ENCODE measurements at places on chromosomes 4 and X.
A peak's percentile ranks its signal among the peaks of the same experiment; 100 is the strongest.

- DNase-seq = no peak
Observed at GRCh38 chrX:133669214-133669613, 253.9 kb upstream of the GPC4 start.

GRCh38 chr4:20428436-20429160, 176.9 kb downstream of the SLIT2 start:
- no peak for DNase-seq

GRCh38 chr4:124631760-124632159, 80.8 kb downstream of the ANKRD50 start:
- DNase-seq = no peak

- no peak for DNase-seq
Observed at GRCh38 chr4:10893395-10893794, 208.8 kb upstream of the CLNK start.

- no peak for DNase-seq
Observed at GRCh38 chrX:41862562-41863184, 60.7 kb downstream of the CASK start.

DNA sequence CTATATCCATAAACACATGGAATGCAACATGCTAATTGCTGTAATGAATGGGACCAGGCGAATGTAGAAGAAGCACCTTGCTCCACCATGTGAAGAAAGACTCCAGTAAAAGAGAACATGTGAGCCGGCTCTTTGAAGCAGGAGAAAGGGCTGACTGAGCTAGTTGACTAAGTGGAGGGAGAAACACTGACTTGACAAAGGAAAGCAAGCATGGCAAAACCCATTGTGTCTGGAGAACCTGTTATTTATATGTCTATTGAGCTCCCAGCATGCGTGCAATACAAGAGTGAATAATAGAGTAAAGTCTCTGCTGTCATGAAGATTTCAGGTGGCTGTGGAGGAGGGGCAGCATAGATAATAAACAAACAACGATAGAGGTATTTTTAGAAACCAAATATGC, 559.9 kb downstream of the RAB28 start:
- DNase-seq = no peak

GRCh38 chr4:155974476-155974749, 20.7 kb upstream of the CTSO start:
- DNase-seq = no peak

GRCh38 chr4:20086799-20087521, 164.7 kb upstream of the SLIT2 start:
- no peak for DNase-seq

GRCh38 chr4:140971077-140971792, 162.0 kb downstream of the RNF150 start:
- no peak for DNase-seq

DNA sequence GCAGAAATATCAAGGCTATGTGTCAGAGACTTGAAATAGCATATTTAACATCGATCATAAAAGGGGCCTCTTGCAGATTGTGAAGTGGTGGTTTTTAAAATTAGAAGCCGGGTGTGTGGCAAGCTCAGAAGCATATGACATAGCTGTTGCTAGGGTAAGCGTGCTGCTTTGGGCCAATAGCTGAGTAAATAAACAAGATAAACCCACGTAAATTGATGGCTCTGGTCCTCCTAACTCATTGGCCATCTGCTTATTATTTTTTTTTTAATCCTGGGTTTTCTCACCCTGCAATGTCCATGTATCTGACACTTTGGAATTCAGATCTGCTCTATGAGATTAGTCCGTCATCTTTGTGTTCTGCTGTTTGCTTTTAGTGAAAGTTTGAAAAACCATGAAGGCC, 32.6 kb upstream of the STOX2 start:
- DNase-seq = no peak

GRCh38 chrX:85109235-85109634, 105.6 kb downstream of the APOOL start:
- DNase-seq = no peak

DNA sequence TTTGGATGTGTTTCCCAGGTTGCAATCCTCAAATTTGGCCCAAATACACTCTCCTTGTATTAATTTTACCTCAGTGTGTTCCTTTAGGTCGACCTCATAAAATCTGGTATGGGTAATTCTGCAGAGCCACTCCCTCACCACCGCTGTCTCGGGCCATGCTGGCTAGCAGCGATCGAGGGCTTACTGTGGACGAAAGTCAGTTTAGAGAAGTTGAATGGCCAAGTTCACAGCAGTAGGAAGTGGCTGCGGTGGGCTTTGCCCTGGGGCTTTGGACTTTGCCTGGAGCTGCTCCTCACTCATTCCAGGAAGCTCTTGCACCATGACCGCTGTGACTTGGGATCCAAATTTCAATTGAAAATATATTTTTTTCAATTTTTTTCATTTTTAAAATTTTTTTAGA, 19.6 kb downstream of the TMEM187 start:
- no peak for DNase-seq

- no peak for DNase-seq
Observed at GRCh38 chr4:56247646-56248045, 139.6 kb downstream of the AASDH start.

GRCh38 chr4:169286562-169287301, 16.0 kb upstream of the SH3RF1 start:
- DNase-seq = no peak

DNA sequence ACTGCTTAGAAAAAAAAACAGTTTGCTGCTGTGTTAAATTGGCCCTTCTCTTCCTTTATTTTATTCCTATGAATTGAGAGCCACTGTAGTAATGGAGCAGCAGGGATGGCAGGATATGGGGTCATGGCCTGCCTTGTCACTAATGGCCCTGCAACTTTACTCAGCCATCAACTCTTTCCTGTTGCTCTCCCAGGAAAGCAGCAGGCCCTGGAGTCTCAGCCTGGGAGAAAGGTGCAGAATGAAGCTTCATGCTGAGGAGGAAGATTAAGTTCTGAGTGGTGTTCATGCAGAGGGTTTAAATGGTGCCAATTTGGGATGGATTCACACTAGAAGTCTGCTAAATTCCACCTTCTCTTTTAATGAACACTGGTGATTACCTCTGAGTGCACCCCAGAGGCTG, 285.6 kb downstream of the GPAT3 start:
- no peak for DNase-seq

DNA sequence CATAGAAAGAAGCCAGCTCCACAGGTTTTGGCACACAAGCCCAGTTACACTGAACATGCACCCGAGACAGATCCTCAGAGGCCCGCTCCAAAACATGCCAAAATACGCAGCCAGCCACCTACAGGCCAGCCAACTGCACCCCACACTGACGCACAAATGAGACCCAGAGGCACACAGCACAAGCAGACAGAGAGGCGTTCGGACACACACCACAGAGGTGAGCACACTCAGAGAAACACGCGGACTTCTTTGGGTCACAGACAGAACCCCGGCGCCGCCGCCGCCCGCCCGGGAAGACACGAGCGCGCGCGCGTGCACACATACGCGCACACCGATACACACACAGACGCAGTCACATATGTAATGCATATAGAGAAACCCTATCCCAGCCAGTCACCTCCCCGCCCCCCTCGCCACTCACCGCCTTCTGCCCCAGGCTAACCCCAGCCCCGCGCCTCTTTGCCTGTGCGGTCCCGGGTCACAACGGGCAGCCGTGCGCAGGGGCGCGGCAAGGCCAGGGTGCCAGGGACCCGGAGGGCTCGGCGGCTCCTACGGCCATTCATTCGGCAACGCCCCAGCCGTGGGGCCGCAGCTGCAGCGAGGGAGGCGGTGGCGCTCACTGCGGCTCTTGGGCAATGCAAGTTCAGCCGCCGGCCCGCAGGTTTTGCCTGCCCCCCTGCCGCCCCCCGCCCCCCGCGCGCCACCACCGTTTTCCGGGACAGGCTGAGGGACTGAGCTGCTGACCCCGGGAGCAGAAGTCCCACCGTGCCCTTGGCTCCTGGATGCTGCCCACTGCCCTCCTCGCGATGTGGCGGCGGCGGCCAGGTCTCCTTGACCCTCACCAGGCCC, 553 bp downstream of the SEPTIN6 start:
- DNase-seq = peak; percentile 43

DNA sequence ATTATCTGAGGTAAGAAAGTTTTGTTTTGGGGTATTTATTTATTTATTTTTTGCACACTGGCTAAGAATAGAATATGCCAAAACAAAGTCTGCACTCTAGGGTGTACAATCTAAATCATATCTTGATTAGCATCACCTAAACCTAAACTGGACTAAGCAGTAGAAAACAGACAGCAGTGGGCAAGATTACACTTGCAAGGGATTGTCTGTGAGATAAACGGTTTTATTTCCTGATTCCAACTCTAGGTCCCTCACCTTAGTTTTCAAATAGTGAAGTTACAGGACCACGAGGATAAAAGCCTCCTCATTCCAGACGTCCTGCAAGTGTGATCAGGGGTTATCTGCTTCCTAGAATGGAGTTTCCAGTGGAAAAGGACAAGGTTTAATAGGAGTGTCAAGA, 86.1 kb downstream of the SH3RF1 start:
- DNase-seq = no peak

- no peak for DNase-seq
Observed at GRCh38 chrX:129908636-129909035, 2.7 kb downstream of the UTP14A start.

GRCh38 chr4:78592088-78592783, 40.7 kb downstream of the ANXA3 start:
- no peak for DNase-seq

GRCh38 chrX:103051260-103051789, 12.6 kb downstream of the BEX1 start:
- no peak for DNase-seq

DNA sequence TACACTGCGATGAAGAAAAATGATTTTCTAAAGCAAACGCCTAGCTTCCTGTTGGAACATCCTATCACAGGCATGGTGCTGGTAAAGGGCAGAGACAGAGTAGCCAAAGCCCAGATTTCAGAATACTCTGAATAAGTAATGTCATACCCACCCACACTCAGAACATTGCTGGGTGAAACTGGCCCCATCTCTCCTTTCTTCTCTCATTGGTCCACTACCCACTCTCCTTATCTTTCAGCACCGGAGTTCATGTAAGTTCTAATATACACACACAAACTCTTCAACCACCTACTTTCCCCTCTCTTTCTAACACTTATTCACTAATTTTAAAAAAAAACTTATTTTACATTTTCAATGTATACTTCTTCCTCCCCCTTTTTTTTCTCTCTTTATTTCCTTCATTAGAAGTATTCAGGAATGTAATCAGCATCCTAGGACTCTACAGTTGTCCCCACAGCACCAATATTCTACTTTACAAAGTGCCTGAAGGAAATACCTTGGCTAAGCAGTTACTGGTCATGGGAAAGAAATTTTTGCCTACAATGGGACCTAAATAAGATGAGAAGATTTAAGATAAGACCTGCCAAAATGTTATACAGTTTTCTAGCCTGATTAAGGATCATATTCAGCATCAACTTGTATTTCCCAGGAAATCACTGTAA, 63.0 kb downstream of the SEC24D start:
- no peak for DNase-seq

- no peak for DNase-seq
Observed at GRCh38 chr4:175871774-175872405, 59.8 kb upstream of the GPM6A start.

DNA sequence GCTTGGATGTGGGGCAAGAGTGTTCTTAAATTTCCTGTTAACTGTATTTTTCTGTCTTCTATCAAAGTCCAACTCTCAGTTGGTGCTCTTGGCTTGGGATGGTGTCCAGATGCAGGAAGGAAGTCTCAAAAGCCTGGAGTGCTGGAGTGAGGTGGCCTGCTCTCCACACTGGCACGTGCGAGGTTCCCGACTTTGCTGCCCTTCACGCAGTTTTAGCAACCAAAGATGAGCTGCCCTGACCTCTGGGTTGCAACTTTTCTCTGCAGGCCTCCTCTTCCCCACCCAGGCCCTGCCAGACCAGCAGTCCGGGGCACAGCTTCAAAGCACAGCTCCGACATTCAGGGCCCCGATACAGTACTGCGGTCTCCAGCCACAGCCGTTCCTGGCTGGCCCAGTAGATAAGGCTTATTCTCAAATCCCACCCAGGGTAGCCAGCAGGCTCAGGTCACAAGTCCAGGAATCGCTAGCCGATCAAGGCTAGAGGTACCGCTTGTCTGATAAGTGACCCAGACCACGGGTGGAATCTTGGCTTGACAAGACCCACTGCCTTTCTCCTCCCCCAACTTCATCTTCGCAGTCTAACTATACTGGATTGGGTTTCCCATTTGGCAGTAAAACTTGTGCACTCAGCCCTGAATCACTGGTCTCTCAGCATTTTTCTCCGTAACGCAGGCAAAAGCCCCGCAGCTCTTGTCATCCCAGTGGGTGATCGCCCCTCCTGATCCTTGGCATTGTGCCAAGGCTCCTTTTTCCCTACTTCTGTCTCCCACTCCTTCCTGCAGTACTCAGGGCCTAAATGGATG, 21.8 kb upstream of the JADE1 start:
- no peak for DNase-seq

GRCh38 chr4:41660352-41660751, 88.2 kb downstream of the PHOX2B start:
- DNase-seq = no peak

DNA sequence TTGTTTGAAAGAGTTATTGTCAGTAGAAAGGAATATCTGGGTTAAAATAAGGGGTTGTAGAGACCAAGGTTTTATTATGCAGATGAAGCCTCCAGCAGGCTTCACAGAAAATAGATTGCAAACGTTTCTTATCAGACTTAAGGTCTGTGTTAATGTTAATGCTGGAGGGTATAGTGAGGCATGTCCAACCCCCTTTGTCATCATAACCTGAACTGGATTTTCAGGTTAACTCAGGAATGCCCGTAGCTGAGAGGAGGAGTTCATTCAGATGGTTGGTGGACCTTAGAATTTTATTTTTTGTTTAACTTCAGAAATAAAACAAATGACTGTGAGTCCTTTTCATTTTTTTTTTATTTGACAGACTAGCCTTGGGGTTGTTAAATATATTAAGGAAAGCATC, 354.1 kb downstream of the GPM6A start:
- no peak for DNase-seq

DNA sequence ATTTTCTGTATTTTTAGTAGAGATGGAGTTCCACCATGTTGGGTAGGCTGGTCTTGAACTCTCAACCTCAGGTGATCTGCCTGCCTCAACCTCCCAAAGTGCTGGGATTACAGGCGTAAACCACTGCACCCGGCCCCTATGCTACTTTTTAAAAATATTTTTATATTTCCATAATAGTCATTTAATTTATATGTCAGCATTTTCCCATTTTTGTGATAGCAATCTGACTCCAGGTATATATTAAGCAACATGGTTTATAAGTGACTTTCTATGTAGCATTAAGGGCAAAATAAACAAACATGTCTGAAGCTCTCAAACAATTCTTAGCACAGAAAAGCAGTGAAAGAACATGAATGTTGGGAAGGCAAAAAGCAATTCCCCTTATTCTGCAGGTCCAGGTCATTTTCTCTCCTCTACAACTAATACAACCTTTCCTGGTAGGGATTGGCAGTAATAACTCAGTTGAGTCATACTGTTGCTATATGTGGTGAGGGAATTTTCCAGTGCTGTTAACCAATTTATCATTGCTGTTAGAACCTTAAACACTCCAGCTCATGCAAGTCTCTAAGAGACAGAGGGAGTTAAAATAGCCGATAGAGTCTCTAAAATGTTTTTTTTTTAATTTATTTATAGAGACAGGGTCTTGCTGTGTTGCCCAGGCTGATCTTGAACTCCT, 24.0 kb downstream of the SMIM14 start:
- DNase-seq = no peak

Measured in activated T-cell treated with anti-CD3 and anti-CD28 coated beads for 4 hours (primary cell).